ENCODE measurements at places on chromosomes 12 and 14. TPM values are rescaled to one million over a fixed set of nuclear protein-coding genes. Genes with fewer than 3 reads are reported as not detected.

GRCh38 chr12:53808023-53808705 lies 56.4 kb upstream of the CISTR start:
- H3K27ac ChIP-seq = no peak overlapping the region
- no peaks in the 10 kb centered on the region for H3K4me1 ChIP-seq
- H3K4me3 ChIP-seq = no peak overlapping the region
- H3K36me3 ChIP-seq = no peaks in the 10 kb centered on the region
- peaks cover 9% of the 10 kb centered on the region for H3K27me3 ChIP-seq
- DNase-seq = no peak

- H3K4me3 ChIP-seq = no peak overlapping the region
- peak; percentile 74 for DNase-seq
- peaks cover 20% of the 10 kb centered on the region for H3K4me1 ChIP-seq
- H3K27ac ChIP-seq = peak overlapping the region; percentile 66
- no peaks in the 10 kb centered on the region for H3K36me3 ChIP-seq
- no peaks in the 10 kb centered on the region for H3K27me3 ChIP-seq
Observed at GRCh38 chr14:71380271-71380670, 473.0 kb downstream of the PCNX1 start.

DNA sequence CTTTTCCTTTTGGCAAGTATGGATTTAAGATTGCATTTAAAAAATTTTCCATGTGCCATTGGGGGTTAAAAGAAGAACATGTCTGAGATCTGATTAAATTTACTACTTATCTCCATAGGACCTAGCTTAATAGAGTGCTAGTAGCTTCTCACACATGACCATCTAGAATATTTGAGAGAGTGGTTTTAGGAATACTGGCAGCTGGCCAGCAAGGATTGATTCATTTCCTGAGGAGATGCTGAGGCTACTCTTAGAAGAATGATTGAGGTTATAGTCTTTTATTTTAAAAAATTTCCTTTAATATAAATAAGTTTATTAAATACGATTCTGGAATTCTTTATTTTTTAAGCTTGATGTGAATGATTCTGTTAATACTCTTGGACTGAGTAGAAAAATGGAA lies 56.2 kb downstream of the MIPOL1 start:
- H3K27me3 ChIP-seq = no peaks in the 10 kb centered on the region
- no peaks in the 10 kb centered on the region for H3K36me3 ChIP-seq
- H3K4me3 ChIP-seq = no peak overlapping the region
- peak; percentile 91 for DNase-seq
- no peak overlapping the region for H3K27ac ChIP-seq

DNA sequence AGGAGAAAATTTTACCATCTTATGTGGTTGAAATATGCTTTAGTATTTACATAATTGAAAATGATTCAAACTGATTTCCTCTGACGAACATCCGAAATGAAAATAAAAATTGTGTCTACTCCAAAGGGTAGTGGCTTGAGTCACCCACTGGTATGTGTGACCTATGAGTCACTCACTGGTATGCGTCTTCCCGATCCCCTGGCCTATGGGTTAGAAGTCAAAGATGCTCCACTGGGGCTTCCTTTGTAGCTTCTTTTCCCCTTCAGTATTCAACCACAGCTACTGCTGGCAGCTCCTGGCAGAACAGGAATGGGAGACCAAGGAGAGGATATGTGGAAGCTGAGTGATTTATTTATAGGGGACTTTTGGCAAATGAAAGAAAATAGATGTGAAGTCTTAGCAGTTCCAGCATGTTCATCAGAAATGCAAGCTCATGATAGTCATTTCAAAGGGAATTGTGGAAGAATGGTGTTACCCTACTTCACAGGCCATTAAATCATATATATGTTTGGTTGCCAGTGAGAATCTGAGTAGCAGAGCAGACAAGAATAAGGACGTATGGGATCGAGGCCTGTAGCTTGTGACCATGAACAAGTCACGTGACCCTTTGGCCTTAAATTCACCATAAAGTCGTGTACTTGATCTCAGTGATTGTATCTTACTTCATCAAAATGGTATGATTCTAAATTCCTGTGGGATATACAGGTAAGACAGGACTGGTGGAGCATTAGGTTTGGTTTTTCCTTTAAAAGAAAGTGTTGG lies 108.3 kb downstream of the CRADD start:
- H3K4me1 ChIP-seq = peaks cover 22% of the 10 kb centered on the region
- H3K36me3 ChIP-seq = no peaks in the 10 kb centered on the region
- no peaks in the 10 kb centered on the region for H3K27me3 ChIP-seq
- H3K4me3 ChIP-seq = no peak overlapping the region
- peak; percentile 52 for DNase-seq
- no peak overlapping the region for H3K27ac ChIP-seq

DNA sequence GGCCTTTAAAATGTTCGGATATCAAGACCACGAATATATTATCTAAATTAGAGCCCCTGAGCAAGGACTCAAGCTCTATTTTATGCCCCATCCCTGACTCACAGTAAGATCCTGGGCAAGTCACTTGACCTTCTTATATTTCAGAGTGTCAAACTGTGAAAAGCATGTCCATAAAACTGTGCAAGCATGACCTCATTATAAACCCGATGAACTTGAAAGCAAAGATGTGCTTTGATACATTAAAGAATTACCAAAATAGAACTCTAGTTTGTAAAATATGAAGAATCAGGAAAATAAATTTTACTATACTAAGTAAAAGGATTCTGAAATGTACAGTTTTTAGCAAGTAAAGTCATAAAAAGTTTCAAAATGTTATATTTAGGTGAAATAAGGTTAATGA lies 2.9 kb upstream of the CALM1 start:
- DNase-seq = no peak
- peaks cover 7% of the 10 kb centered on the region for H3K4me1 ChIP-seq
- no peak overlapping the region for H3K4me3 ChIP-seq
- no peak overlapping the region for H3K27ac ChIP-seq

GRCh38 chr12:127688906-127689428 lies 578.0 kb upstream of the TMEM132C start:
- H3K27ac ChIP-seq = no peak overlapping the region
- no peak for DNase-seq
- H3K36me3 ChIP-seq = no peaks in the 10 kb centered on the region
- H3K4me1 ChIP-seq = peaks cover 10% of the 10 kb centered on the region
- no peak overlapping the region for H3K4me3 ChIP-seq

DNA sequence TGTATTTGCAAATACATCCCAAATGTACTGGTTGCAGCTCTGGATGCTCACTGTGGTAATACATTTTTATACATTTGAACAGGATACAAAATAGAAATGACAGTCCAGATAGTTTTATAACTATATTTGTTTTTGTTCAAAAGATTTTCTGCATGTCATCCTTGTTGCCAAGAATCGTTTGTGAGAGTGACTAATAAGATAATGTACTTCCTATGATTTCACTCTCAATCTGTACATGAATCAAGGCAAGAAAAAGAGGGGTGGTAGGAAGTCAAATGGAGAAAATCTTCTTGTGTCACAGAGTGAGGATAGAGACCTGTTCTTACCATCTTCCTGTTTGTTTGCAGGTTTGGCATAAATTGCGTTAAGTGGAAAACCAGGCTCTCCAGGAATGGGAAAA lies 13.9 kb downstream of the ARPC3 start:
- no peak for DNase-seq
- peaks cover 46% of the 10 kb centered on the region for H3K36me3 ChIP-seq
- H3K4me1 ChIP-seq = no peaks in the 10 kb centered on the region

DNA sequence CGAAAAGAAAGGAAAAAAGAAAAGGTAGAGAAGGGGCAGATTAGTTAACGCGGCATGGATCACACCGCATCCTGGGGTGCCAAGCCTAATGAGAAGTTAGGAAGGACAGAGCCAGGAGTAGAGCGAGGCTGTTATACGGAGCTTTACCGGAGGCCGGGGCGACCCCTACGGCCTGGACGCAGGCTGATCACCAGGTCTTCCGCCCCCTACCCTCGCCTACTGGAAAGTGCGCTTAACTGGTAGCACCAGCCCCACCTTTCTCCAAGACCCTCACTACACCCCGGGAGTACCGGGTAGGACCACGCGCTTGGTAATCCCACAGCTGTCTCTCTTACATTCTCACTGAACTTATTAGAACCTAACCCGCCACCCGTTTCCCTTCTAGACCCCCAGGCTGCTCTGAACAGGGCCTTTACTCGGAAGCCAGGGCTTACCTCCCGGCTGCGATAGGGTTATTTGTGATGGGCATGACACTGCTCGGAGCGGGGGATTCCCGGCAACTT lies 33.8 kb downstream of the WBP11 start:
- peak overlapping the region; percentile 82 for H3K27ac ChIP-seq
- H3K4me3 ChIP-seq = peak overlapping the region; percentile 57
- H3K36me3 ChIP-seq = no peaks in the 10 kb centered on the region
- no peaks in the 10 kb centered on the region for H3K27me3 ChIP-seq

- H3K4me3 ChIP-seq = no peak overlapping the region
- no peak for DNase-seq
- no peaks in the 10 kb centered on the region for H3K36me3 ChIP-seq
- peaks cover 67% of the 10 kb centered on the region for H3K27me3 ChIP-seq
- H3K4me1 ChIP-seq = no peaks in the 10 kb centered on the region
- H3K27ac ChIP-seq = no peak overlapping the region
Observed at GRCh38 chr14:70098250-70098809, 90.4 kb downstream of the SLC8A3 start.

- H3K4me1 ChIP-seq = peaks cover 9% of the 10 kb centered on the region
- no peaks in the 10 kb centered on the region for H3K36me3 ChIP-seq
- no peak overlapping the region for H3K27ac ChIP-seq
- DNase-seq = no peak
Observed at GRCh38 chr14:76720382-76720813, 40.9 kb upstream of the VASH1 start.

GRCh38 chr12:70964867-70965510 lies 44.5 kb upstream of the PTPRR start:
- H3K27ac ChIP-seq = no peak overlapping the region
- no peaks in the 10 kb centered on the region for H3K27me3 ChIP-seq
- no peaks in the 10 kb centered on the region for H3K36me3 ChIP-seq
- H3K4me3 ChIP-seq = no peak overlapping the region

- H3K4me1 ChIP-seq = no peaks in the 10 kb centered on the region
- H3K27ac ChIP-seq = no peak overlapping the region
- no peaks in the 10 kb centered on the region for H3K36me3 ChIP-seq
- no peaks in the 10 kb centered on the region for H3K27me3 ChIP-seq
- H3K4me3 ChIP-seq = no peak overlapping the region
Observed at GRCh38 chr12:66379616-66380015, 77.3 kb downstream of the HELB start.

- H3K36me3 ChIP-seq = peaks cover 49% of the 10 kb centered on the region
- H3K27me3 ChIP-seq = no peaks in the 10 kb centered on the region
- peaks cover 54% of the 10 kb centered on the region for H3K4me1 ChIP-seq
Observed at GRCh38 chr12:54257332-54257731, 22.6 kb downstream of the CBX5 start.

DNA sequence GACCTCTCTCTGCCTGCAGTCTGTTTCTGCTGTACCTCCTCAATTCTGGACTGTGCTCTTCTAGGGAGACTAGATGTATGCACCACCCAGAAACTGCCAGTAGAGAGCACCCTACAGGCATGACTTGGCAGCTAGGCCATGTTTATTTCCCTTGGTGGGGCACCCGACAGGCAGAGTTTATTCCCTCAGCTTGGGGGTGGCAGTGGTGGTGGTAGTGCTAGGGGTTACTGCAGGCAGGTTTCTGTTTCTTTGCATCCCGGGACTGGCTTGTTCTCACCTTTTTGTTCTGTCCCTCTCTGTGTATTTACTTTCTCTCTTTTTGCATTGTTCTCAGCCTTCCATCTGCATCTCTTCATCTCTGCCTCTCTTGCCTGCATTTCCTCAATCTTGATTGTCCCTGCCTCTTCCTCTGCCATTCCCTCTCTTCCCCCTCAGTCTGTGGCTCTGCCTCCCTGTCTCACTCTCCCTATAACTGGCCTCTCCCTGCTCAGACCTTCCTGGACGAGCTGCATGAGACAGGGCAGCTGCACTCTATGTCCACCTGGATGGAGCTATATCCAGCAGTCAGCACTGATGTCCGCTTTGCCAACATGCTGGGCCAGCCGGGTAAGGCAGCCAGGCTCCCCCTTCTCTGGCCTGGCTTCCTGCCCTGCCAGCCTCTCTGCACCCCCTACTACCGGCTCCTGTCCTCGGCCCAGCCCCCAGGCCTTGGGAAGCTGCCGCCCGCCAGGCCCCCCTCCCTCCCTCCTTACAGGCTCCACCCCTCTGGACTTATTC lies 13.8 kb downstream of the PRPF40B start:
- H3K36me3 ChIP-seq = no peaks in the 10 kb centered on the region
- H3K27ac ChIP-seq = no peak overlapping the region
- no peak overlapping the region for H3K4me3 ChIP-seq
- no peaks in the 10 kb centered on the region for H3K4me1 ChIP-seq
- DNase-seq = peak; percentile 82
- no peaks in the 10 kb centered on the region for H3K27me3 ChIP-seq

- DNase-seq = no peak
- H3K27ac ChIP-seq = no peak overlapping the region
- no peaks in the 10 kb centered on the region for H3K27me3 ChIP-seq
- no peak overlapping the region for H3K4me3 ChIP-seq
- H3K36me3 ChIP-seq = no peaks in the 10 kb centered on the region
Observed at GRCh38 chr12:90548595-90548994, 406.4 kb downstream of the CCER1 start.

DNA sequence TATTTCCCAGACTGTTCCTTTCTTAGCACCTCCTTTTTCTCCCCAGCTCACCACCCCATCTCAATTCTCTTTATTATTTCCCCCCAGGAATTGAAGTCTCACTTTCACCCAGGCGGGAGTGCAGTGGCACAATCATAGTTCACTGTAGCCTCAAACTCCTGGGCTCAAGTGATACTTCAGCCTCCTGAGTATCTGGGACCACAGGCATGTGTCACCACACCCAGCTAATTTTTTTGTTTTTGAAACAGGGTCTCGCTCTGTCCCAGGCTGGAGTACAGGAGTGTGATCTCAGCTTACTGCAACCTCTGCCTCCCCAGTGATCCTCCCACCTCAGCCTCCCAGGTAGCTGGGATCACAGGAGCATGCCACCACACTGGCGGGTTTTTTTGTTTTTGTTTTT lies 11.0 kb downstream of the RACGAP1 start:
- H3K4me1 ChIP-seq = peaks cover 16% of the 10 kb centered on the region
- H3K36me3 ChIP-seq = peaks cover 50% of the 10 kb centered on the region
- H3K27ac ChIP-seq = no peak overlapping the region
- H3K4me3 ChIP-seq = no peak overlapping the region

- peak overlapping the region; percentile 99 for H3K27ac ChIP-seq
- peak overlapping the region; percentile 35 for H3K4me3 ChIP-seq
- H3K36me3 ChIP-seq = no peaks in the 10 kb centered on the region
- no peaks in the 10 kb centered on the region for H3K27me3 ChIP-seq
Observed at GRCh38 chr14:76955575-76956315, 72.8 kb downstream of the IRF2BPL start.

The SPTLC2 gene
- total RNA-seq = 19.0 TPM

The PCK2 gene
- total RNA-seq = 46.3 TPM

The HOXC12 gene
- 6.1 TPM for total RNA-seq

The BCL7A gene
- 41.8 TPM for total RNA-seq

The PTPRB gene
- total RNA-seq = not detected

The CDK2 gene
- total RNA-seq = 113 TPM

The GPR65 gene
- not detected for total RNA-seq

The IL26 gene
- not detected for total RNA-seq

The SDR9C7 gene
- total RNA-seq = not detected

The CISTR gene
- not detected for total RNA-seq

The PDE6H gene
- total RNA-seq = not detected

The VRK1 gene
- 119 TPM for total RNA-seq

All from A673 (cell line).